Suprapubic skin (tissue), 4 donors: ENCODE measurements at places on chromosomes 3 and 15.

GRCh38 chr3:60742606-60743145, 508.6 kb downstream of the FHIT start:
- no peak for DNase-seq

DNA sequence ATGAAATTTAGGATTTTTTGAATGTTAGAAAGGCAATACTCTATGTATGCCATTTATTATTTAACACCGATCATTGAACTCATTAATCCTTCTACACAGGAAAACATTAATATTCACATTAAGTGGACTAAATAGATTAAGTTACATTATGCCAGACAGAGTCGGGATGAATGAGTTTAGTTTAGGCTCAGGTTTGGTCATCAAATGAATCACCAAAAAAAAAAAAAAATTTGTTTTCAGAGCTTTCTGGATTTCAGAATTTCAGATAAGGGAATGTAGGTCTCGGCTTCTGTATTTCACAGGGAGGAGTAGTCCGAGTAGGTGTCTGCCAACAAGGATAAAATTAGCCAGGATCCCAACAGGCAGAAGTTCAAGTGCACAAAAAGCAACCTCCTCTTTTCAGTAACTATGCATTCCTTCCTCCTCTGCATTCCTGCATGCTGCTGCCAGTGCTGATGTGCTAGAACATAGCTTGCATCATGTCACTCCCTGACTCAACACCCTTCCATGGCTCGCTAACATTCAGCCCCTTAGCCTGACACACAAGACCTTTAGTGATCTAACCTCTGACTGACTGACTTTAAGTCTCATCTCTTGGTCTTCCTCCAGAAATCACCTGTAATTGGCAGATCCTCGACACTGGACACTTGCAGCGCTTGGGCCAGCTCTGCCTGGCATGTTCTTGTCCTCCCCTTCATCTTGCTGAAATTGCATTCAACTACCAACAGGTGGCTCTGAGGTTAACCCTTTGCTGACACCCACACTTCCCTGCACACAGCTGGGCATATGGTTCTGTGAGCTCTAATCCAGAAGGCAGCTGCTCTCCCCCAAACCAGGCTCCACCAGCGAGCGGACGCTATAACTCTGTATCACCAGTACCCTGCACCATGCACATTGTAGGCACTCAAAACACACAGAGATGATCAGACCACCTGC, 145.4 kb upstream of the PROK2 start:
- no peak for DNase-seq

- no peak for DNase-seq
Observed at GRCh38 chr3:39671116-39671515, 138.3 kb upstream of the MYRIP start.

DNA sequence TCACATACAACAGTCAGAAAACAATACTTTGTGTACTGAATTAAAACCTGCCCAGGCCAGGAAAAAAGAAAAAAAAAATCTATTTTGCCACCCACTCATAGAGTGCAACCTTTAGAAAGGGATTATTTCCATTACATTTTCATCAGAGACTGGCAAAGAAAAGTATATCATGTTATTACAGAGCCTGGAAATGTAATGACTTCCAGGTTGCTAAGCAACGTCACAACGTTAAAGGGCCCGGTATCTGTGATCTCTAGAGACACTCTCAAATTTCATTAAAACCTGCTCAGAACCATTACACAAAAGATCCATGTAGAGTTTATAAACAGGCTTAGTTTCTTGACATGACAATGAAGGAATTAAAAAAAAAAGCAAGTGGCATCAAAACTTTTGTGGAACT, 170.5 kb downstream of the CTNNB1 start:
- no peak for DNase-seq

GRCh38 chr3:24661175-24661584, 166.5 kb upstream of the THRB start:
- DNase-seq = no peak

- no peak for DNase-seq
Observed at GRCh38 chr3:147425388-147425850, 16.3 kb downstream of the ZIC1 start.

DNA sequence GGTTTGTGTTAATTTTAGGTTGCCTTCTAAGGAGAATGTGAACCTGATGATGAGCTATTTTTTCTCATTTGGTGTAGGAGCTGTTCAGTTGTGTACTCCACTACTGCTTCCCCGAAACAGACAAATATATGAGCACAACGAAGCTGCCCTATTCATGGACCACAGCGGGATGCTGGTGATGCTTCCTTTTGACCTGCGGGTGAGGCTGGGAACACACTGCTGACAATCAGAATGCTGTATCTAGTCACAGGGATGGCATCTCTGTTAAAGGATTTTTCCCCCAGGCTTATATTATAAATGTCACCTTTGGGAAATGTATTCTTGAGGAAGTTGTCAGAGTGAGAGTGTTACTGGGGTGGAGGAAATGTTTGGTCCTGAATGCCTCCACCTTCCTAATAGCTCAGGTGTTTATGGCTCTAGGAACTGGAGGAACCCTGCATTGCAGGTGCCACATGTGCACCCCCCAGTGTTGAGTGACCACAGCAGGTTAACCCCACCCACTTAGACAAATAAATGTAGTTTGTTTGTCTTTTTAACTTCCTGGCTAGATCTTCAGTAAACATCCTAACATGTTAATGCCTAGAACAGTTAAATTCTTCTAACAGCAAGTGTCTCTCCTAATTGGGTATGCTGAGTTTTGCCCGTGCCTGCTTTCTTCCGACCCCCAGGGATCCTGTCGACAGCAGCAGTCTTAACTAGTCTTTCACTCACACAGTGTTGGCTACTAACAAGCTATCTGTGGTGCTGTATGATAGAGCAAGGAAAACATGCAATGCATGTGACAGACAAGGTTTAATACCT, 35.7 kb downstream of the SRP14 start:
- no peak for DNase-seq

- no peak for DNase-seq
Observed at GRCh38 chr3:143256416-143256815, 136.8 kb downstream of the CHST2 start.

DNA sequence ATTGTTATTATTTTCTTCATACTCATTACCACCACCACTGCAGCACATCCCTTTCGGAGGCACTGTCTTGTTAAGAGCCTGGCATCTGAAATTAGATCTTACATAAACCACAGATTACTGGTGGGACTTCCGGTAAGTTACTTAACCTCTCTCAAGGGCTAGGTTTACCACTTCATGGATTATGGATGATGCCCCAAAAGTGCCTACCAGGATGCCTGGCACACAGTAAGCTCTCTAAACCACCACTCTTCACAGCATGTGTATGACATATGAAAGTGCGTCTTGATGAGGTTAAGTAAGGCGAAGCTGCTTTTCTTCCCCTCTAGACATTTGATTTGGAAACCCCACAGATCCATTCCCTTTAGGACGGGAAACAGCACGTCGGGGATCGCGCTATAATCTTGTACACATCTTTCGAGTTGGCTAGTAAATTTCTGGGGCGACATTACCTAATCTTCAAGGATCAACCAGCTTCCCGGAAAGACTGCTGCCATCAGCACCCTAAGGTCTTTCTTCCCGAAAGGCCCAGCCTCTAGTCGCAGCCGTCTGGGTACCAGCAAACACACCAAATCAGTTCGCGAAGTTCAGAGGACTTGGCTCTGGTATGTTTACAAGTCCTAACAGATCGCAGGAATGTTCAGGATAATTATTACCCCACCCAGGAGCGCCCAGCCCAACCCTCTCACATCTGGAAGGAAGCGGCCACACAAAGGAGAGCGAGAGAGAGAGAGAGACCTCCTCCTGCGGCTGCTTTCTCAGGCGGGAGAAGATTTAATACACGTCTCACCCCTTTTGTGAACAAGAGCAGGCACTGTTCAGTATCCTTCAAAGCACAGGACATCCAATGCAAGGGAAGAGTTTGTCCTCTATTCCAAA, 155.1 kb upstream of the FRMD4B start:
- no peak for DNase-seq

DNA sequence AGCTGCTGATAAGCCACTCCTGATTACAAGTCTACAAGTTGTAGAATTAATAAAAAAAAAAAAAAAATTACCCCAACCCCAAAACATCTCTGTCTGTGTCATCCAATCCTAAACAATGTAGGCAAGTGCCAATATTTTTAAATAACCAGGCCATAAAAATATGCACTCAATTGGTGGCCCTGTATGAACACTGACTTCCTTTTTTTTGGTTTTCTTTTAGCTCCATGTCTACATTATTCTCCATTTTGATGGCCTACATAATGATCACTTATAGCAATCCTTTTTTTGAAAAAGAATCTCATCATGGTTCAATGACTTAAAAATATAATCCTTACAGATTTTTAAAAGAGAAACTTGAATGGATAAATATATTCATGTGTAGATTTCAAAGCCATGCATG, 72.1 kb downstream of the FOXP1 start:
- DNase-seq = no peak

DNA sequence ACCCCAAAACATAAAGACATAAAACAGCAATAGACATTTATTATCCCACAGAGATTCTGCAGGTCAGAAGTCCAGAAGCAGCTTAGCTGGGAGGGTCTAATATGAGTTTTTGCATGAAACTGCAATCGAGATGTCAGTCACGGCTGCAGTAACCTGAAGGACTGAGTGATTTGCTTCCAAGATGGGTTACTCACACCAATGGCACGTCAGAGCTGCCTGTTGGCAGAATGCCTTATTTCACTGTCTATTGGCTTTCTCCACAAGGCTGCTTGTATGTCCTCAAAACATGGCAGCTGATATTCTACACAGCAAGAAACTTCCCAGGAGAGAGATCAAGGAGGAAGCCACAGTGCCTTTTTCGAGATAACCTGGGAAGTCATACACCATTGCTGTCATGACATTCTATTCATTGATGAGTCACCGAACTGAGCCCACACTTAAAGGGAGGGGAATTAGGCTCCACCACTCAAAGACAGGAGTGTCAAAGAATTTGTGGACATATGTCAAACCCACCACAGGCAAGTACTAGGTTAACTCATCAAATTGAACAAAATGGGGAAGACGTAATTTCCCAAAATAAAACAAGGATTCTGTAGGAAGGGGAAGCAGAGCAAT, 122.2 kb downstream of the SYNPR start:
- no peak for DNase-seq

- no peak for DNase-seq
Observed at GRCh38 chr3:66144568-66145407, 76.0 kb upstream of the SLC25A26 start.

DNA sequence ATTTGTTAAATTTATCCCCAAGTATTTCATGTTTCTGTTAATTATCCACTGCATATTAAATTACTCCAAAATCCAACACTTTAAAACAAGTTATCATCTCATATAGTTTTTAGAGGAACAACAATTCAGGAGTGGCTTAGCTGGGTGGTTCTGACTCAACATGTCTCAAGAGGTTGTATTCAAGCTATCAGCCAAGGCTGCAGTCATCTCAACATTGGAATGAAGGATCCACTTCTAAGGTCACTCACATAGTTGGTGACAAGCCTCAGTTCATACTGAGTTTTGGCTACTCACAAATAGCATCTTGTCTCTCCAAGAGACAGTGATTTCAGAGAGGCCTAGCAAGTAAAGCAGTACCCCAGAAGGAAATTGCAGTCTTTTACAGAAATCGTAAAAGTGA, 134.7 kb downstream of the NR2E3 start:
- no peak for DNase-seq

DNA sequence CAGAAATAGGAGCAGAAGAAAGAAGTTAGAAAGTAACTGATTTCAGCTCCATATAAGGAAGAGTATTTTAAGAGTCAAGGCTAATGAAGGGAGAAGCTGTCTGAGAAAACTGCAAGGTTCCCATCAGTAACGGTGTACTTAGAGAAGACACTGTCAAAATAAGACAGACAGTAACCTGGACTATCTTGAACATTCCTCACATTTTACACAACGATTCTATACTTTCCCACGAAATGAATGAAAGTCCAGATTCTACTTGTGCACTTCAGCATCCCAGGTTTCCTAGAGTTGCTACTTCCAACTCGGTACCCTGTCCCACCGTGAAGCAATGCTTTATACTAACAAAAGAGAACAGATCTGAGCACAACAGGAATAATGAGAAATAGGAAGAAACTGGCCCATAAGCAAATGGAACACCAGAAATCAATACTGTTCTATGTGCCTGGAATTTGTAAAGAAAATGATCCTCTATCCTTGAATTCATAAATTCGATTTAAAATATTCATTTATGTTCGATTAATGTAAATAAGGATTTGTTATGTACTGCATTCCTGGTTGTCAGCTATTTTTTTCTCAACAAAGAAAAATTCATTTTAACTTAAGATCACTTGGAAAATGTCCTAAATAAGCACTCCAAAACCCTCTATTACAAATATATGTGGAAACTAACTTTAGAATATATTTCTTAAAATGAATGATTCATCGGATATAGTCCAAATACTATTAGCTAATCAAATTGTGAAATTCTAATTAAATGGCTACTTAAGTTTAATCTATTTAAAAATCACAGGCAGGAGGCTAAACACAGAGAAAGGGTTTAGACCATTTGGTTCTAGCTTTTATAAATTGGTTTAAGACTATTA, 1.5 kb downstream of the C3orf70 start:
- DNase-seq = no peak

GRCh38 chr3:50350527-50351322, at the start of the genes CYB561D2 and NPRL2:
Gene CYB561D2 (plus strand): TSS chr3:50350862. CDS start chr3:50351434, 572 bp downstream.
Gene NPRL2 (minus strand): TSS chr3:50350775. CDS start chr3:50350652, 123 bp downstream.
- DNase-seq = peak; percentile 98

DNA sequence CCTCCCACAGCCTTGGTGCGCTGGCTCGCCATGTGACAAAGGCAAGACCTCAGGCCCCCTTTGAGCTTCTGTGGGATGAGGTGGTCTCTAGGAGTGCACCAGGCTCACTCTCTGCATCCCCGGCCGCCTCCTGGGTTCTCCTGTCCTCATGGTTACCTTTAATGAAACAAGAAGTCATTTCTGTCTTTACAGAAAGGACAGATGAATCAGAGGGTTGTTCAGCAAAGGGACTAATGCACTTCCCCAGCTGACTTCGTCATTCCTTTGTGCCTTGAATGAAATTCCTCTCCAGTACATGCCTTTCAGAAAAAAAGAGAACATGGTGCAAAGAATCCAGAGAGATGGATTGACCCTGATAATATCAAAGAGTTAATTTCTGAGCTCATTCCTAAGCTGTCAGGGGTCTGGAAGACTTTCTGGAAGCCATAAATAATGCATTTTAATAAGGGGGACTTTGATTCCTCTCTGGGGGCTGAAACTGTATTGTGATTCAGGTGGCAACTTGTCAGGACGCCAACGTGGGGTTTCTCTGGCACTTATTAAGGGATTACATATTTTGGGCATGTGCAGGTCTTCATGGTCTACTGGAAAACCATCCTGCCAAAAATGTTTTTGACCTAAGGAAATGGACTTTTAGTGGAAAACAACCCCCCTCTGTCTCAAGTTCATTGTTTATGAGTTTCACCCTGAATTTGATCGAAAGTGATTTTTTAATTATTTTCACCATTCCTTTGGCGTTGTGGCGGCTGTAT, 122.7 kb downstream of the FBLN2 start:
- no peak for DNase-seq

GRCh38 chr3:11203961-11204360, 49.7 kb downstream of the HRH1 start:
- no peak for DNase-seq

- no peak for DNase-seq
Observed at GRCh38 chr15:48250640-48251076, 44.6 kb downstream of the SLC12A1 start.

- DNase-seq = no peak
Observed at GRCh38 chr3:14767245-14768051, 51.3 kb upstream of the FGD5 start.
